GM13976 (cell line): ENCODE measurements at places on chromosomes 7 and 10.

GRCh38 chr7:38199154-38199553 lies 21.1 kb downstream of the STARD3NL start:
- DNase-seq: no peak

- DNase-seq: no peak
These were observed 153.0 kb downstream of the PLCE1 start for GRCh38 chr10:94146746-94147145.

GRCh38 chr10:15879663-15880062 lies 19.4 kb upstream of the MINDY3 start:
- DNase-seq: no peak

DNA sequence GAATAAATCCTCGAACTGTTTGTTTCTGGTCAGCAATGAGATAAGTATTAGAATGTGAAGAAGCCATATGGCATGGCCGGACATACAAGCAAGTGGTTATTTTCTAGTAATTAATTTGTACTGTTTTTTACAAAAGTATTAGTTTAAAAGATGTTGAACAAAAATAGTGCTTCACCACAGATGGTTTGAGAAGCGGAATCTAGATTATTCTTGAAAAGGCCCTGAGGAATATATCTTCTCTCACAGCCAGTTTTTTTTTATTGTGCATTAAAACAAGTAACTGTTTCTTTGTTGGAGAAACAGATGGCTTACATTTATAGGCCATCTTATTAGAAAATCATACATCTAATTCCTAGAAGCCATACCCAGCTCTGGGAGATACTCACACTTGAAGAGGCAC lies 153.3 kb downstream of the TMEM26 start:
- DNase-seq: no peak

- no peak for DNase-seq
These were observed 26.0 kb downstream of the CRHR2 start for GRCh38 chr7:30656006-30656957.

DNA sequence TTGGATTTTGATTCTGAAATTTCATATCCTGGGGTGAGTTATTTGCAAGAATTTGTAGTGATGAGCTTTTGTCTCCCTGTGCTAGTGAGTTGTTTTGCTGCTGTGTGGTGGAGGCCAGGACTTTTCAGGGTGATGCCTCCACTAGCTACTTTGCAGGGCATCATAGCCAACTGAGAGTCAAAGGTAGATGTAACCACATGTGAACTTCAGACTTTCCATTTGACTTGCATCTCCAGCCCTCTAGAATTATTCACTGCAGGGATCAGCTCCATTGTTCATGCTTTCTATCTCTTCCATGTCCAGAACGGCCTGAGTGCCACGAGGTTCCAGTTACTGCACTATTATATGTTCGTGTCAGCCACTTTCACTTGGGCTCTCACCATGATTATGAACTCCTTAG lies 534.3 kb downstream of the GRM8 start:
- no peak for DNase-seq

DNA sequence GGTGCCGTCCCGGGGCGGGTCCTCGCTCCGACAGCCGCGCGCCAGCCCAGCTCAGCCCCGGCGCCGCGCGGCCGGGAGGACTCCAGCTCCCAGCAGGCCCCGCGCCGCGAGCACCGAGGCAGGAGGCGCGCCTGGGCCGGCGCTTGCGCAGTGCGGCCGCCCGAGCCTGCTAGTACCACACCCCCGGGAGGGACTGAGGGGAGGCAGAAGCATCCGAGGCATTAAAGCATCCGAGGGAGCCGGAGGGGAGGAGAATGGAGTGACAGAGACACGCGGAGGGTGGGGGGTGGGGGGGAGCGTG lies at the start of gene GRK5:
Gene GRK5, plus strand, starts transcription at position 206 of the 301 bp plus-strand sequence. CDS start 347 bp downstream, outside the sequence.
- peak; percentile 98 for DNase-seq

GRCh38 chr10:4083509-4084003 lies 298.5 kb upstream of the KLF6 start:
- DNase-seq: no peak

- DNase-seq: no peak
These were observed 156.5 kb downstream of the UBE2H start for GRCh38 chr7:129796186-129796775.

GRCh38 chr7:66047426-66047825 lies 28.2 kb upstream of the ASL start:
- no peak for DNase-seq

DNA sequence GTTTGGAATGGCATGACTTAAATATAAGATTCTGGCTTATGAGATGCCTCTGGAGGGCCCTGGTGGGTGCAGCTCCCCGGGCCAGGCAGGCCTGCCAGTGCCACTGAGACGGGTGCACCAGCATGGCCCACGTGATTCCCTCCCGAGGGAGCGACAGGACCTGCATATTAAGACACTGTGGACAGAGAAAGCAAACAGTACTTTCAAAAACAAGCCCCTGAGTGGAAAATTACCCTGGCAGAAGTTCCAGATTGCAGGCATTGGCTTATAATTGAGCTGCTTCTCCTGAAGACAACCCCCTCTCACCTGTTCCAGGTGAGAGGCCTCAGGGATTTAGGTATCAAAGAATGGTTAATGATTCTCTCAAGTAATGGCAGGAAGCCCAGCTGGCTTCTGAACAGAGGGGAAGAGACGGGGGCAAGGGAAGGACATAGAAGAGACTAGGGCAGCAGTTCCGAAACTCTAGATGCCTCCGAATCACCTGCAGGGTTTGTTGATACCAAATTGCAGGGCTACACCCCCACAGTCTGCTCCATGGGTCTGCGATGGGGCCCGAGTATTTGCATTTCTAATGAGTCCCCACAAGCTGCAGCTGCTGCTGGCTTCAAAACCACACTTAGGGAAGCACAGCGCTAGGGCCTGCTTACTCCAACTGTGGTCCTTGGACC lies 66.0 kb upstream of the DOCK1 start:
- DNase-seq: no peak

- no peak for DNase-seq
These were observed 20.1 kb upstream of the COL13A1 start for GRCh38 chr10:69781576-69781975.

DNA sequence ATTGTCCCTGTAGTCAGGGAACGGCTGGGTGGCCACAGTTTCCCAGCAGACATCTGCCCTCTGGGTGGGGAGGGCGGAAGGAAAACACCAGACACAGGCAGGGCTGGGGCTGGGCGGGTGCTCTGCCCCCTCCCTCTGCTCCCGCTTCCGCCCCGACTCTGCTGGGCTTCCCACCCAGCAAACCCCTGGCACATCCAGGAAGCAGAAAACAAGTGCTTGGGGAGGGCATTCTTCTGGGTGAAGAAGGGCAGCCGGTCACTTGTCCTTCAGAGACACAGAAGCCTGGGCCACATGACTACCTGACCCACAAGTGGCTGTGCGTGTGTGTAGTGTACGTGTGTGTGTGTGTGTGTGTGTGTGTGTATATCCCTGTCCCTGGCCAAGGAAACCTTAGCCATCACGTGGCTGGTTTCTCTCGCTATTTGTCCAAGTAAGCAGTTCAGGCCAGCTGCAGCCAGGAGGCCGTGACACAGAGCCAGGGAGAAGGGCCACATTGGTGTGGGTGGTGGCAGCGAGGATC lies 77.9 kb downstream of the ZMIZ1 start:
- DNase-seq: no peak

- no peak for DNase-seq
These were observed 17.3 kb downstream of the NRAP start for GRCh38 chr10:113646336-113647201.

GRCh38 chr7:46352004-46352954 lies 431.2 kb upstream of the IGFBP3 start:
- peak; percentile 55 for DNase-seq

- DNase-seq: no peak
These were observed 22.1 kb downstream of the CFAP46 start for GRCh38 chr10:132920101-132920925.

DNA sequence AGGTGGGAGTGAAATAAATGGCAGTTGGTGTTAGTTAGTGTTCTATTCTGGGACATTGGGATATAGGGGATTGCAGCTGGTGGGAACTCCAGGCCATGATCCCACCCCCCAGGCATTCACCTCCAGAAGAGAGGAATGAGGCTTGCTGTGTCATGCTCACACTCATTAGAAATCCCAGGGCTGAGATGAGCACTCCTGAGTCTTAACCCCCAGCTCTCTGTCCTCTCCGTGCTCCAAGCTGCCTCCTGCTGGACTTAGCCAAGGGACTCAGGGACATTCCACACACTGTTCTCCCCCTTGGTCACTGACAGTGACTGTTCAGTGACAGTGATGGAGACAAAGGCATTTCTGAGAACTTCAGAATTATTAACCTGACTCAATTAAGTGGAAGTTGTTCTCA lies 21.5 kb downstream of the CYP26A1 start:
- DNase-seq: no peak

DNA sequence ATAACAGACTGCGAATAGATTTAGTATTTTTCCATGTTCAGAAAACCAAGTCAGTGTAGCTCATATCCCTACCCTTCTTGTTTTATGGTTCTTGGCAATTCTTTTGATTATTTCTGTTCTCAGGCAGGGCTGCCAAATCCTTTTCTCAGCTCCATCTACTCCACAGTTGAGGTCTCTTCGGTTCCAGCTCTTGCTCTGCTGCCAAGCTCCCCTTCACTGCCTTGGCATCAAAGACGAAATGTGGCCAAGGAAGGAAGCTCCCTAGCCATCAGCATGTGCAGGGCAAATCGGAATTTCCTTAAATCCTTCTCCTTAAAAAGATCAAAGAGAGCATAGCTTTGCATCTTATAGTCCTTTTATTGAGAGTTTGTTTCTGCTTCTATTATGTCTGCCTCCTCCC lies 116.4 kb upstream of the NOBOX start:
- no peak for DNase-seq

- DNase-seq: no peak
These were observed 109.8 kb upstream of the FAM133B start for GRCh38 chr7:92699966-92700514.

DNA sequence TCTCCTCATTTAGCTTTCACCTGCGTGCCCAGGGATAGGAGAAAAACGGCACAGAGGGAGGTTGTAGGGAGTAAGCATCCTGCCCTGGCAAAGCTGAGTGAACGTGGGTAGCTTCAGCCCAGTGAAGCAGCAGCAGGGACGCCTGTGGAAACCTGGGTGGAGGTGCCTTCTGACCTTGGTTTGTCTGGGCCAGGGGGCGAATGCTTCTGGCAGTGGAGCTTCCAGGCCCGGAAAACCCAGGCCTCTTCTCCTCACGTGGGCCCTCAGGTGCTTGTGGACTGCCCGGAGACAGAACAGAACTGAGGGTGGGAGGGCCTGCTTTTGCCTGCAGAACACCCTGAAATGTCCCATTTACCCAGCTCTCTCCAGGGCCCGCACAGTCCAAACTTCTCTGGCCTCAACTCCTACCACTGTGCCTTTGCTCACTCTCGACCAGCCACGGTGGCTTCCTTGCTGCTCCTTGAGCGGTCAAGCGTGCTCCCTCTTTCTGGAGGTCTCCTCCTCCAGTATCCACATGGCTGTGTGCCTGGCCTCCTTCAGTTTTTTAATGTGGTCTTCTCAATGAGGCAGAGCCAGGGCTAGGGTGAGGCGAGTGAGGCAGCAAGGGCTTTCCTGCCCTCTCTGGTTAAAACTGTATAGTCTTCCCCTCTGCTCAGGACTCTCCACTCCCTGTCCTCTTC lies 62.4 kb downstream of the TMEM209 start:
- DNase-seq: no peak

DNA sequence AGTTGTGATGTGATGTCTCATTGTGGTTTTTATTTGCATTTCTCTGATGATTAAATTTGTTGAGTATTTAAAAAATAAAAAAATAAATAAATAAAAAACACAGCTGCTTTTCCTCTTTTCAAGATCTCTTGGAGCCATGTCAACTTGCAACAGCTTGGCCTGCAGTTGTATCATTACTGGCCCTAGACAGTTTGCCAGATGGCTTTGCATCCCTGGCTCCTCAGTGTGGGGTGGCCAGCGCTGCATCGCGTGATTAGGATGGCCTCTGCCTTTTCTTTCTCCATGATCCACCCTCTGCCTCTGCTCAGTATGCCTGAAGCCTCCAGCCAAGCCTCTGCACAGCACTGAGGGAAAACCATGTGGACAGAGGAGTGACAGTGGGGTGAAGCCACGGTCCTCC lies 96.8 kb downstream of the PPP1R3C start:
- no peak for DNase-seq

DNA sequence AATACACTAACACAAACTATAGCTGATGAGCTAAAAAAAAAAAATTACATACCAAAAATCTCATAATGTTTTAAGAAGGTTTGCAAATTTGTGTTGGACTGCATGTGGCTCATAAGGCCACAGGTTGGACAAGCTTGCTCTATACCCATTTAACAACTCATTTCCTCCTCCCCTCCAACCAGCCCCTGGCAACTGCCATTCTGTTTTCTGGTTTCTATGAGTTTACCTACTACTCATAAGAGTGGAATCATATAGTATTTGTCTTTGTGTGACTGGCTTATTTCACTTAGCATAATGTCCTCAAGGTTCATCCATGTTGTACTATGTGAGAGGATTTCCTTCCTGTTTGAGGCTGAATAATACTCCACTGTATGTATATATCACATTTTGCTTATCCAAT lies 100.4 kb upstream of the ARHGAP21 start:
- DNase-seq: no peak
